ENCODE measurements at places on chromosomes 1 and 21. TPM values are rescaled to one million over a fixed set of nuclear protein-coding genes. Genes with fewer than 3 reads are reported as not detected.
A peak's percentile ranks its signal among the peaks of the same experiment; 100 is the strongest.

DNA sequence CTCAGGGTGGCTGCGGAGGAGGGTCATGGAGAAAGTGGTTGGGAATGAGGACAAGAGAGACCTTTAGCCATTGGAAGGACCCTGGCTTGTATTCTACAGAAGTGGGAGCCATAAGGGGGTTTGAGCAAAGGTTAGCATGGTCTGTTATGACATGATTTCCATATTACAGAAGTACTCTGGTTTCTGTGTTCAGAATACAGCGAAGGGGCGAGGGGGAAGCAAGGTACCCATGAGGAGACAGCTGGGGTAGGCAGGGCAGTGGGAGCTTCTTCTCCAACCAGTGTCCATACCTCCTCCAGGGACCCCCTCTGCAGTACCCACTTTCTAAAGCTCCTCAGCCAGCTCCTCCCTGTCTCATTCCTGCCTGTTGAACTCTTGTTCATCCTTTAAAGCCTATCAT, 21.9 kb upstream of the KCNE1 start:
- no peak overlapping the region for H3K27ac ChIP-seq
- no peaks in the 10 kb centered on the region for H3K27me3 ChIP-seq
- no peak for DNase-seq
- H3K36me3 ChIP-seq: no peaks in the 10 kb centered on the region
- H3K4me3 ChIP-seq: no peak overlapping the region

DNA sequence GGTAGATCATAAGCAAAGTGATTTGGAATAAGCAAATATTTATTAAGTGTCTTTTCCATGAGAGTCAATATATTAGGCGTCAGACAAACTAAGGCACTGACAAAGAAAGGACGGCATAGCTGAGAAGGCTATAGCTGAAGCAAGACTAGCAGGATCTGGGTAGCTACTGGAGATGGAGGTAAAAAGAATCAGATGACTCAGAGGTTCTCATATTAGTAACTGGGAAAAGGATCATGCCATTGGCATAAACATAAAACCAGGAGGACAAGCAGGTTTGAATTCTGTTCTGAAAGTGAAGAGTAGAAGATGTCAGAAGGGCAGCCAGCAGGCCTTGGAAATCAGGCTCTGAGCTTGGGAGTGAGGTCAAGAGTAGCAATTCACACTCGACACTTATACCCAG, 531.9 kb downstream of the PTPRC start:
- no peaks in the 10 kb centered on the region for H3K4me1 ChIP-seq
- H3K4me3 ChIP-seq: no peak overlapping the region
- no peak for DNase-seq
- no peaks in the 10 kb centered on the region for H3K36me3 ChIP-seq
- H3K27ac ChIP-seq: no peak overlapping the region
- no peaks in the 10 kb centered on the region for H3K27me3 ChIP-seq

DNA sequence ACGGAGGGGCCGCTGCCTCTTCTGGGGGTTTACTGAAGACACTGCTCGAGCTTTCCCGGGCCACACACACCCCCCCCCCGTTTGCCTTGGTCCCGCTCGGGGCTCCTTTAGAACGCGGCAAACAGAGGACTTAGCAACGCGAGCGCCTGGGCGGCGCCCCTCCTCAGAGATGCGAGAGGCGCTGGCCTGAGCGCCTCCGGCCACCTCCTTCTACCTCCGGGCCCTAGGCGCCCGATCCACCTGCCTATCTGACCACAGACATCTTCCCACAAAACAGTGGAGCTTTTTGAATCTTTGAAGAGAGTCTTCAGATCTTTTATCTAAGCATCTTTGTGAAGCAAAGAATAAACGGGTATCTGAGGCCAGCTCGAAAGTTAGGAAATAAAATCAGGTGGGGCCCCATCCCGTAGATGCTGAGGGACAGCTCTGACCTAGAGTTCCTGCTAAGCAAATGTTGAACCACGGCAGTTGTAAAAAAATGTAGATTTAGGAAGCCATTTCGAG, 436 bp upstream of the TTLL7 start:
- DNase-seq: peak; percentile 85
- H3K36me3 ChIP-seq: no peaks in the 10 kb centered on the region
- H3K4me1 ChIP-seq: peaks cover 19% of the 10 kb centered on the region

DNA sequence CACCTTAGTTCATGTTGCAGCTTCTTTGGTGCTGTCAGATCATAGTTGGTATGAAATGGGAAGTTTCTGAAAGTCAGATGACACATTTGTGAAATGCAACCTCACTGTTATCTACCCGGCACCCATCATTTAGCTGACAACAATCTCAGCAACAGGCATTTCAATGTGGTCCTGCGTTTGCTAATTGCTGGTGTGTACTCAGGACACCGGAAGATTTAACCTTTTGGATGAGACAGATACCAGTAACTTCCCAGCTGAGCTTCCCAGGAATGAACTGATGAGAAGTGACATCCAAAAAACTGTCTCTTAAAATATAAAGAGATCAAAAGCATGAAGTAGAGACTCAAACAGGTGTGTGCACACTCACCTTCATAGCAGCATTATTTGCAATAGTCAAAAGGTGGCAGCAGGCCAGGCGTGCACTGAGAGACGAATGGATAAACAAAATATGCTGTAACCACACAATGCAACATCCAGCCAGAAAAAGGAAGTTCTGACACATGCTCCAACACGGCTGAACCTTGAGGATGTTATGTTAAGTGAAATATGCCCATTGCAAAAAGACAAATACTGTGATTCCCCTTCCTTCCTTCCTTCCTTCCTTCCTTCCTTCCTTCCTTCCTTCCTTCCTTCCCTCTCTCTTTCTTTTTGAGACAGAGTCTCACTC, 7.9 kb upstream of the CLDN14 start:
- H3K27ac ChIP-seq: no peak overlapping the region
- no peak overlapping the region for H3K4me3 ChIP-seq
- no peaks in the 10 kb centered on the region for H3K27me3 ChIP-seq
- no peaks in the 10 kb centered on the region for H3K4me1 ChIP-seq
- DNase-seq: no peak

USH2A gene
- not detected for total RNA-seq

DCDC2B gene
- not detected for total RNA-seq

DIPK1A gene
- total RNA-seq: 15.7 TPM

PRKCZ gene
- 38.7 TPM for total RNA-seq
